ENCODE measurements at places on chromosomes 12 and 14.

DNA sequence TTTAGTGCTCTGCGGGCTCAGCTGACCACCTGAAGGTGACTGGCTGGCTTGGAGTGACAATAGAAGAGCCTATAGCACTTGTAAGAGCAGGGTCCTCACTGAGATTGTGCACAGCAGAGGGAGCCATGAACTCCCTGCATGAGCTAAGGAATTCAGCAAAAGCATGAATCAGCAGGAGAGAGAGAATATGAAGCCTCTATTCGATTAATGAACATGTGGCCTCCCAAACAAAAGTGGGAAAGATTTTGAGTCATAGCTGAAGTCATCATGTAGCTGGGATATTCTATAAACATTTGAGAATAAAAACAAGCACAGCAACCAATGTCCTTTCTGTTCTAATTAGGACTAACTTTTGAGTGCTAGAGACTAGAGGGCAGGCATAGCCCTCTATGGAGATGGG, 626.6 kb downstream of the DIO2 start:
- DNase-seq = no peak

- DNase-seq = no peak
Observed at GRCh38 chr12:68340404-68341270, 8.5 kb upstream of the MDM1 start.

GRCh38 chr14:95998656-95999055, 40.5 kb upstream of the C14orf132 start:
- no peak for DNase-seq

- no peak for DNase-seq
Observed at GRCh38 chr12:53775478-53776145, 23.8 kb upstream of the CISTR start.

DNA sequence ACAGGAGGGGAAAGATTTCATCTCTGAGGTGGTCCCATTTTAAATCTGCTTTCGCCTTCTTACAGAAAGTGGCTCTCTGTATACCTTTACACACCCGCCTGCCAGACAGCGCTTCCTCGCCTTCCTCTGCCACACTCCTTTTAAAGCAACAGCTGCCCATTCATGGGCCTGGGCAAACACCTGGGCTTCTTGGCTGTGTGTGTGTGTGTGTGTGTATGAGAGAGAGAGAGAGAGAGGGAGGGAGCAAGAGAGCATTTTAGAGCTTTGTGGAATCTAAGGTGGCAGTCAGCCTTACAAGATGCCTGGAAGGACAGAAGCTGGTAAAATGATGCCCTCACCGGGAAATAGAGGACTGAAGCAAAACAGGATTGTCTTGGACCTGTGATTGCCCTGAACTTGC, 20.0 kb downstream of the PTHLH start:
- no peak for DNase-seq

GRCh38 chr12:14416658-14417057, 51.2 kb downstream of the ATF7IP start:
- DNase-seq = no peak

DNA sequence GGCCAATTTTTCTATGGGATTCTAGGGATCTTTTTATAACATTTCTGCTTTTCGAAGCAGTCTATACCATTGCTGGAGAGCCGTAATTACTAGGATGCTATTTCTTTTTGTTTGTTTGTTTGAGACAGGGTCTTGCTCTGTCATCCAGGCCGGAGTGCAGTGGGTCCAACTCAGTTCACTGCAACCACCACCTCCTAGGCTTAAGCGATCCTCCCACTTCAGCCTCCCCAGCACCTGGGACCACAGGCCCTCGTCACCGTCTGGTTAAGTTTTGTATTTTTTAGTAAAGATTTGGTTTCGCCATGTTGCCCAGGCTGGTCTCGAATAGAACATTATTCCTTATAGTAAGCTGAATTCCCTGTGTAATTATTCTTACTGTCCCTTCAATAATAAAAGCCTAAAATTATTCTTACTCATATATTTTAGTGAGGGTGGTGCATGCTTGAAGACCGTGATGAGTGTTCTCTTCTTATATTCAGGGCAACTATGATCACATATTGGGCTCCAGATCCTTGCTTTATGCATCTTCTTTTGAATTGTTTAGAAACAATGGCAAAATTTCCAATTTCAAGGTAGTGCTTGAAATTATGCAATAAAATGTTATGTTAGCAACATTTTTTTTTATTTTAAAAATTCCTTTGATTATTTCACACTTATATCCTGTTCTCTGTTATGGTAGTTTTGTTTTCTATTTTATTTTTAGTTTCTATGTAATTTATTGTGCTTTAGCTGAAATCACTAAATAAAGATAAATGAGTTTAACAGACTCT, 66.2 kb downstream of the CRADD start:
- no peak for DNase-seq

- no peak for DNase-seq
Observed at GRCh38 chr14:47935332-47935731, 259.9 kb upstream of the MDGA2 start.

GRCh38 chr12:130435331-130435730, 97.6 kb downstream of the PIWIL1 start:
- DNase-seq = no peak

GRCh38 chr12:62718762-62719426, 216.1 kb downstream of the PPM1H start:
- DNase-seq = no peak

- DNase-seq = peak; percentile 71
Observed at GRCh38 chr12:12714276-12715021, 2.7 kb upstream of the CDKN1B start.

GRCh38 chr14:70121521-70121920, 67.2 kb downstream of the SLC8A3 start:
- no peak for DNase-seq

DNA sequence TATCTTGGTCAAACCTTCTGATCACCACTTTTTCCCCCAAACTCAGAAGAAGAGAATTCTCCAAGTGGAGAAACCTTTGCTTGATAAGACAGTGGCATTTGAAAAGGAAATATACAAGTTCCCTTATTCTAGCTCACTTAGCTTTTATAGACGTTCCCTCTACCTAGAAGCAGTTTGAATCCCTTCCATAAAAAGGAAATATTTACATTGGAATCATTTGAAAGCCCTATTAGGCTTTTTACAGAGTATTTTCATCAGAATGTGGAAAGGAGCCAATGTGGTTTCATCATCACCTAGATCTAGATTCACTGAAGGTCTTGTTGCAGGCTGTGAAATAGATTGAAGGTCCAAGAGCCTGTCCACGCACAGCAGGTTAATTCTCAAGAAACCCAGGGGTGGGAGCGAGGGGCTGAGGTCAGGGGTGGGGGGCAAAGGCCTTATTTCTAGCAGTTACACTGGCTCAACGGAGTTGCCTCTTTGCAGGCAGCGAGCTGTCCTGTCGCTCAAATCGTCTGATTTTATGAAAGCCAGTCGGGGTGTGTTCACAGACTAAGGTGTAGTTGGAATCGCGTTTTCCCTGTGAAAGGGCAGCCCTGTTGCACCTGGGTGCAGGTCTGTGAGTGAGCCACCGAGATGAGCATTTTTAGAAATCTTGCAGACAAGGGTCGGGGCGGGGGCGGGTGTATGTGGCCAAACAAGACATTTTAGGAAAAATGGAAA, 45.6 kb downstream of the AACS start:
- DNase-seq = no peak

- no peak for DNase-seq
Observed at GRCh38 chr12:3313675-3314663, 177.0 kb upstream of the PRMT8 start.

GRCh38 chr12:57547288-57548012, 458 bp upstream of the DCTN2 start:
- no peak for DNase-seq

- DNase-seq = no peak
Observed at GRCh38 chr12:93229494-93230325, 148.0 kb upstream of the NUDT4 start.

- no peak for DNase-seq
Observed at GRCh38 chr14:33812601-33813000, 138.3 kb downstream of the EGLN3 start.

GRCh38 chr12:15468911-15469310, 146.6 kb downstream of the PTPRO start:
- no peak for DNase-seq

- DNase-seq = no peak
Observed at GRCh38 chr14:20988717-20989470, 886 bp upstream of the METTL17 start.

- DNase-seq = peak; percentile 97
Observed at GRCh38 chr12:121776190-121777098, 17.0 kb downstream of the RHOF start.

GRCh38 chr12:107330831-107331431, 237.6 kb upstream of the CRY1 start:
- DNase-seq = no peak

DNA sequence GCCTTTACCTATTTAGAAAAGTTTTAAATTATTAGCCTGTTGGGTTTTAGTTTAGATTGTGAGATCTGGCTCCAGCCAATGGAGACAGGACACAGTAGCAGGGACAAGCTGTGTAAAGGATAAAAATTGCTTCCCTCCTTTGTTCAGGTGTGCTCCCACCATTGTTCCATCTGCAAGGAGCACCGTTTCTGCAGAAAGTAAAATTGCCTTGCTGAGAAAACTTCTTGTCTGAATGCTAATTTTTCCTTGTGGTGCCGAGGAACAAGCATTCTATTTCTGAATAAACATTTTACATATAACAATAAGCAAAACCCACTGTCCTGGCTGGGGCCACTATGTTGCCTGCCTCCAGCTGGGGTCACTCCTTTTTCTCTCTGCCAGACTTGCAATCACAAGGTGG, 72.7 kb upstream of the ZFP36L1 start:
- DNase-seq = no peak

DNA sequence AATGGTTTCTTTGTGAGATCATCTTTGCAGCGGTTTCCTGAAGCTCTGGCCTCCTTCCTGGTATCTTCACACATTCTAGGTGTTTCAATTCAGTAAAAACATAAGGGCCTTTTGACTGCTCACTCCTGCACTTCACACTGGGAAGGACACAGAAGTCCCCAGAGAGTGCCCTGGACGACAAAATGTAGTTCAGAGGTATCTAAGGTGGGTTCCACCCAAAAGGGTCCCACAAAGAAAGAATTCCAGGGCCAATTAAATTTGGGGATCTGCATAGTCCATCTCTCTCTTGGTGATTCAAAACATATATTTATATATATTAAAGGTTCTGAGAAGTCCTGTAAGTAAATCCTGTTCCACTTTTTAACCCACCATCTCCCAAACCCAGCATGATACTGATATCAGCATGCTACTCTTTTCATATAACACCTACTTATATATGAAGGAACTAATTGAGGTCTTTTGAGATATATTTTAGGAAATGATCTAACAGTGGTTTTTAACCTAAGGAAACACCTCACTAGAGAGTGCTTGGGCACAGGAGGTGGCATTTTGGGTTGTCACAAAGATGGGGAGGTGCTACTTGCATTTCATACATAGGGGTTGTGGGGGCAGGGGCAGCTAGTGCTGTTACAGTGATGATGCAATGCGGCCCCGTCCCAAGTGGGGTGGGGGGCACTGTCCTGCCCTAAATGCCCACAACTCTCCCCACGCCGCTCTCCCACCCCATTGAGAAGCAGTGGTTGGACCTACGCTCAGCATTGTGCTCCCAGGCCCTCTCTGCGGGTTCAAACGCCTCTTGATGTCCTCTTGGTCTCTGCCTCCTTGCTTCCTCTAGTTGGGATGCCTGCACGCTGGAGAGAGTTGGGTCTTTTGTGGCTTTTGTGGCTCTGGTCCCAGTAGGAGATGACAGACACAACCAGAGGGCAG, 109.4 kb downstream of the ARF6 start:
- peak; percentile 91 for DNase-seq

DNA sequence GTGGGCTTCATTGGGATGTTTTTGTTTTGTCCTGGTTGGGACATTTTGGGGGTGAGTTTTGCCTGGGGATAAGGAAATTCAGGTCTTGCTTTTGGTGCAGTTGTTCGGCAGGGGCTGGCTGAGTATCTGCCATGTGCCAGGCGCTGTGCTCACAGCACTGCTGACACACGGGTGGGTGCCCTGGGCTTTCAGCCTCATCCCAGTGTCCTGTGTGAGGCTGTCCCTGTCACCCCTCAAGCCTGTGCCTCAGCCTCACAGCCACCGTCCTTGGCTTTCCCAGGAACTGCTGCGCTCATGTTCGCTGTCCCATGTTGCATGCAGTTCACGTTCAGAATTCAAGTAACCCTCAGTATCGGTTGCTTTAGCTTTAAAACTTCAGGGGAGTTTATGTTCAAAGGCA, 24.9 kb downstream of the XRCC3 start:
- DNase-seq = no peak

DNA sequence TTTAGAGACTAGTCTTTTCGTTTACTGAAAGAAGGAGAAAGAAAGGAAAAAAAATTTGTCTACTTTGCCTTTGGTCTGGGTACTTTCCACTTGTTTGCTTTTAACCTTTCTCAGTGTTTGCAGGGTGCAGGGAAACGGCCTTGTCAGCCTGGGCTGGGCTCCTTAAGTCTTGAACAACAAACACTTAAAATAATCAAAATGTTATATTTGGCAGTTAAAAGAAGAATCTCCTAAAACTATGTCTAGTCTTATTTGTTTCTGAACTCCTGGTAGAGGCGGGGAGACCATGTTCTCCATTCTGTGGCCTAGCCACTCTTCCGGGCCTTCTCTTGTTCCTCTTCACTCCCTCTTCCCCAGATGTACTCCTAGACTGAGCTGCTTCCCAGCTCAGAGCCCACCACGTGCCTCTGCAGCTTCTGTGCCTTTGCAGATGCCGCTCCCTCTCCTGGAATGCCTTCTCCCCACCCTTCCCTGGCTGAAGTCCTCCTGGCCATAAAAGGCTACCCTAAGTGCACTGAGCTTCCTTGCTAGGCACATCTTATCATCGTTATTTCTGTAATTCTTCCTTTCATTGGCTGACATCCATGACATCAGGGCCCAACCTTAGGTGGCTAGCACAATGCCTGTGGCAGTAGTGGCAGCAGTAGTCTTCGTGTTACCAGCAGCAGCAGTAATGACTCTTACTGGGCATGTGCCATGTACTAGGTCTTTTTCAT, 432.9 kb downstream of the ZFP36L1 start:
- no peak for DNase-seq

DNA sequence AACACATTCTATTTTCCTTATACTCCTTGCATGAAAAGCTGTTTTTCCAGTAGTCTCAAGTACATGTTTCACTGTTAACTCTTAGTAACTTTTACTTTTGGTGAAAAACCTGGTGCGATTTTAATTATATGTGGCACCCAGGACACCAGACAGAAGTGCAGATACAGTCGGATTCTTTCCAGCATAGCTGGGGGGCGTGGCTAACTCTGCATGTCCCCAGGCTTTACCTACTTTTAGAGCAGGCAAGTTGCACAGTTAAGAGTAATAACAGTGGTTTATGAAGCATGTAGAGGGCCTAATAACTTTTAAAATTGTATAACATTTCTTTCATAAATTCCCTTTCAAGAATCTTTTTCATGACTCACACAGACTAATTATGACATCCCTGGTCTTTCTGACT, 70.7 kb downstream of the HSD17B6 start:
- no peak for DNase-seq

DNA sequence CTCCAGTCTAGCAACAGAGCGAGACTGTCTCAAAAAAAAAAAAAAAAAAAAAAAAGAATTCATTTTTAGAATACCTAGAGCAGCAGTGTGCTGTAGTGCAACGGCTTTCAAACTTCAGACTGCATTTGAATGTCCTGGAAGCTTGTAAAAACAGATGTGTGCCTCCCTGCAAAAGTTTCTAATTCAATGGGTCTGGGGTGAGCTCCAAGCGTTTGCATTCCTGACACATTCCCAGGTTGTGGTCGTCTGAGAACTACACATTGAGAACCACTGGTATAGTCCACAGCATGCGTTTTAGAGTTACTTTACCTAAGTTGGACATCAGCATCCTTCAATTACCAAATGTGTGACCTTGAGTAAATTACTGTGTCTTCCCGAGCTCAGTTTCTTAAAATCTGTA, 816.8 kb downstream of the NRXN3 start:
- no peak for DNase-seq
